Cerebellar cortex (tissue), 1 donor: ENCODE measurements at places on chromosomes 13 and 19.

DNA sequence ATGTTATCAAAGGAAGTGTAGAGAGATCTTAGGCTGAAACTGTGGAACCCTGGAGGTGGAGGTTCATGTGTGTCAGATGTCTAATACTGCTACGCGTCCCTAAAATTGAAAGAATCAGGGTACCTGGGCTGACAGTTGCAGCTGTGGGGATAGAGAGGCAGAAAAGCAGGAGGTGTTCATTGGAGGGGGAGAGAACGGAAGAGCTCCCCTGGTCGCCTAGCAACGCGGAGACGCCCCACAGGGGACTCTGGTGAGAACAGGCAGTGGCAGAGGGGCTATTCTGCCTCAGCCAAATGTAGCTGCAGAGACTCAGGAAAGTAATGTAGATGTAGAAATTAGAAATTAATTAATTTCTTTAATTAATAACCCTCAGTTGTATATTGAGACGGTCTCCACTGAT lies 10.1 kb upstream of the ZNF835 start:
- no peak for DNase-seq

DNA sequence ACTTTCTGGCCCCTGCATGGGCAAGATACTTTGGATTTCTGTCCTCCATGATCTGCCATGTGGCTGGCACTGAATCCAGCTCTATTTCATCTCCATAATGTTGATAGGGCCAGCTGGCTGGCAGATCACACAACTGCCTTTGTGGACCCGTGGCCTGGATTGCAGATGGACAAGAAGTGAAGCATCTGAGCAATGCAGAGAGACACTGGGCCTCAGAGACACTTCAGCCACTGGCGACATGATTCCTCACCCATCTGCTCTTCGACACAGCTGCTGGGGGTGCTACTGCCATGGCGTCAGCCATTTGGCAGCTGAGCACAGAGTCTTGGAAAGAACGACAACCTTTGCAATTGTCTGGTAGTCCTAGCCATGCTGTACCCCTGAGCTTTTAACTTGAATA lies 79.5 kb upstream of the MYO16 start:
- no peak for DNase-seq

DNA sequence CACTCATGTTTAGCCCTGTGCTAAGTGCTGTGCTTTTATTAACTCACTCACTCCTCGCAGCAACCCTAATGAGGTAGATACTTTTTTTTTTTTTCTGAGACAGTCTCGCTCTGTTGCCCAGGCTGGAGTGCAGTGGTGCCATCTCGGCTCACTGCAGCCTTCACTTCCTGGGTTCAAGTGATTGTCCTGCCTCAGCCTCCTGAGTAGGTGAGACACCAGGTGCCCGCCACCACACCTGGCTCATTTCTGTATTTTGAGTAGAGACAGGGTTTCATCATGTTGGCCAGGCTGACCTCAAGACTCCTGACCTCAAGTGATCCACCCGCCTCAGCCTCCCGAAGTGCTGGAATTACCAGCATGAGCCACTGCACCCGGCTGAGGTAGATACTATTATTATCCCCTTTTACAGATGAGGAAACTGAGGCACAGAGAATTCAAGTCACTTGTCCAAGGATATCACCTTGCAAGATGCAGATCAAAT lies 2.5 kb downstream of the ITPKC start:
- DNase-seq, result no peak

GRCh38 chr19:37217480-37217774 lies 587 bp upstream of the ZNF383 start:
- no peak for DNase-seq

GRCh38 chr13:33229446-33230177 lies 55.9 kb downstream of the STARD13 start:
- DNase-seq, result peak; percentile 20

DNA sequence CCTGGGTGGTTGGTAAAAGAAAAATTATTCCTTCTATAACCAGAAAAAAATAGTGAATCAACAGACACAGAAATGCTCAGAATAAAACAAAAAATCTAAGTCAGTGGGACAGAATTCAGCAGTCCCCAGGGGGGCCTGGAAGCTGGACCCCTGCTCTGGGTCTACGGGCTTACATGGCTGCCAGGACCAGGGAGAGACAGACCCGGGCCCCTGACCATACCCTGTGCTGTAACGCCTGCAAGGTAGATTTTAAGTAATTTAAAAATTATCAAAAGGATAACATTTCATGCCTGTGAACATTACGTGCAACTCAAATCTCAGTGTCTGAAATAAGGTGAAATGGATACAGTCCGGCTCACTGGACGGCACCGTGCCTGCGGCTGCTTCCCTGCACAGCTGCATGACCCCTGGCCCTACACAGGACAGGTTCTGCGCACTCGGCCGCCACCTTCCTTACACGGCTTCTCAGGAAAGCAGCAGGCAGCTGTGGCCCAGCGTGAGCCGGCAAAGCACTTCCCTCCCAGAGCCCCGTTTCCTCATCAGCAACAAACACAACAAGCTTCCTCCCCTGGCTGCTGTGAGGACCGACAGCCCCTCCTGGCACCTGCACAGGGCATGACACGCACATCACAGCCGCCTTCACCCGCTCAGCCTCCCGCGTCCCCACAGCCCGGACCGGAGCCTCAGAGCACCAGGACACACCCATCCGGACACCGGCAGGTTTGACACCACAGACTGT lies 22.2 kb downstream of the RASA3 start:
- peak; percentile 24 for DNase-seq

- DNase-seq, result no peak
Observed at GRCh38 chr13:111183087-111183645, 68.1 kb downstream of the ARHGEF7 start.

DNA sequence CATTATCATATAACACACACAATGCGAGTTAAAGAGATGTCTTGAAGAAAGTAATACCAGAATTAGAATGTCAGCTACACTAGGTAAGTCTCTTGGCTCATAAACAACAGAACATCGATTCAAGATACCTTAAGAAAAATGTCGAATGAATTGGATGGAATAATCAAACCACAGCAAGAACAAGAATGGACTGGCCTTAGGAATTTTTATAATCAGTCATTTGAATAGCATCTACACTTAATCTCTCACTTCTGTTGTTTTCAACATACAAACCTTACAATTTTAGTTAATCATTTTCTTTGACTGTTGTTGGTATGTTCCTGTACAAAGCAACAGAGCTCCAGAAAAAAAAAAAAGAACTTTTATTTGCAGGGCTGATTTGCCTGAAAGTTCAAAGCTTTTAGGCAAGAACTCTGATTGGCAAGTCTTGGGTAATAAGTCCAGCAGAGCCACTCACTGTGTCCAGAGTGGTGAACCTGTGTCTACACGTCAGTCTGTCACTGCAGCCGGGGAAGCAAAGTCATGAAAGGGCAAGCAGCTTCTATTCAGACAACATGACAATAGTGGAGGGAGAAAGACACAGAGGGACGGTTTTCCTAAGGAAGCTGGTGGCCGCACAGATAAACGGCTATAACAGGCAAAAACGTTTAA lies 1026.1 kb upstream of the MIR17HG start:
- no peak for DNase-seq

GRCh38 chr19:14105680-14106079 lies 11.9 kb downstream of the PRKACA start:
- no peak for DNase-seq

- DNase-seq, result no peak
Observed at GRCh38 chr13:49527123-49527522, 31.4 kb downstream of the PHF11 start.

DNA sequence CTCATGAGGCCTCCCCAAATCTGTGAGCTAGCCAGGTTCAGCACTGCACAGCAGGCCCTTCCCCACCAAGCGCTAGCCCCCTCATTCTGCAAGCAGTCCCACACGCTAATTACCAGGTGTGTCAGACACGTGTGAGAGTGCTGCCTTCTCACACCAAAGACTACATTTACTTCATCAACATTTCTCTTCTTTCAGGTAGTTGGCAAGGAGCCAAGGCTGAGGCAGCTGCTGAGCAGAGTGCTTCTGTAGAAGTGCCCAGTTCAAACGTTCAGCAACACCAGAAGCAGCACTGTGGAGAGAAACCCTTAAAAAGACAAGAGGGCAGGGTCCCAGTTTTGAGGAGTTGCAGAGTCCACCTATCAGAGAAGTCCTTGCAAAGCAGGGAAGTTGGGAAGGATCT lies 6.4 kb downstream of the ZNF773 start:
- DNase-seq, result no peak

DNA sequence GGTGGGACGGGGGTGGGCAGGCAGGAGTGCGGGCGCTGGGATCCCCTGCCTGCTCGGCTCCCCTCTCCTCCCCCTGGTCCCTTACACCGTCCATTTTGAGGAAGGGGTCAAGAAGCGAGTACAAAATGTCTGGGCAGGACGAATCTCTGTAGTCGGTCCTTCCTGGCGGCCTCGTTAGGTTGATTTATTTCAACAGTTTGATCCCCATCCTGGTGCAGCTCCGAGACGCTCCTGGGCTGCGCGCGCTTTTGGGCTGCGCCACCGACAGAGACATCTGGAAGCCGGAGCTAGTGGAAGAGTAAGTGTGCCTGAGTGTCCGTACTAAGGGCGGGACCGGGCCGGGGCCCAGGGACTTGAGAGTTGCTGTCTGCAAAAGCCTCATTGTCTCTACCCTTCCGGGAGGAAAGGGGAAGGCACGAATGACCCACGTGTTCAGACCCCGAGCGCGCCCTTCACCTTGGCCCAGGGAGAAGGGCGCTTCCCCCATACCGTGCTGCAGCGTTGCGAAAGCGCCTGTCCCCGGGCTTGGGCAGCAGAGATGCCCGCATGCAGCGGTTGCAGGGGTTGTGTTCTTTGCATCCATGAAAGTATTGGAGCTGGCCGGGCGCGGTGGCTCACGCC lies 1.8 kb downstream of the ZNF114 start:
- DNase-seq, result peak; percentile 50

- DNase-seq, result no peak
Observed at GRCh38 chr19:6718741-6719539, 1.5 kb downstream of the C3 start.

DNA sequence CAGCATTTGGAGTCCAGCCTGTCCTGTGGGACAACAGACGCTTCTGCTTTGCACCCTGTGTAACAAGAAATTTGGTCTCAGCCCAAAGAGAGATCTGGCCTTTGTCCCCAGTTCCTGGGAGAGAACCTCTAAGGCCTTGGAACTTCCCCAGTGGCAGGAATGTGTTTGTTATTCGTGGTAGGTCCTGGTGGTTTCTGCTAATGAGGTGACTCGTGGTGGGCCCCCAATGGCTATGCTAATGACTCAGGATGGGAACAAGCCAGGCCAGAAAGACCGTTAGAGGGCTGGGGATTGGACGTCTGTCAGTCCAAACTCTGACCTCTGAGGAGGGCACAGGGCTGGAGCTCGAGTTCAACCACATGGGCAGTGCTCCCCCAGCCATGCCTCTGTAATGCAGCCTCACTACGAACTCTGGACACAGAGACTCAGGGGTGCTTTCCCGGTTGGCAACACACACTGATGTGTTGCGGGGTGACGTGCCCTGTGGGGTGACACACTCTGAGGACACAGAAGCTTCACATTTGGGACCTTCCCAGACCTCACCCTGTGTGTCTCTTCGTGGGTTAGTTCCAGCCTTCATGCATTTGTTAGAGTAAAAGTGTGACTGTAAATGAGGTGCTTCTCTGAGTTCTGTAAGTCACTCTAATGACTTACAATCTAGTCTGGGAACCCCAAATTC lies 38.9 kb downstream of the TEX29 start:
- no peak for DNase-seq

GRCh38 chr19:2429917-2430535 lies 2.6 kb upstream of the TIMM13 start:
- no peak for DNase-seq

DNA sequence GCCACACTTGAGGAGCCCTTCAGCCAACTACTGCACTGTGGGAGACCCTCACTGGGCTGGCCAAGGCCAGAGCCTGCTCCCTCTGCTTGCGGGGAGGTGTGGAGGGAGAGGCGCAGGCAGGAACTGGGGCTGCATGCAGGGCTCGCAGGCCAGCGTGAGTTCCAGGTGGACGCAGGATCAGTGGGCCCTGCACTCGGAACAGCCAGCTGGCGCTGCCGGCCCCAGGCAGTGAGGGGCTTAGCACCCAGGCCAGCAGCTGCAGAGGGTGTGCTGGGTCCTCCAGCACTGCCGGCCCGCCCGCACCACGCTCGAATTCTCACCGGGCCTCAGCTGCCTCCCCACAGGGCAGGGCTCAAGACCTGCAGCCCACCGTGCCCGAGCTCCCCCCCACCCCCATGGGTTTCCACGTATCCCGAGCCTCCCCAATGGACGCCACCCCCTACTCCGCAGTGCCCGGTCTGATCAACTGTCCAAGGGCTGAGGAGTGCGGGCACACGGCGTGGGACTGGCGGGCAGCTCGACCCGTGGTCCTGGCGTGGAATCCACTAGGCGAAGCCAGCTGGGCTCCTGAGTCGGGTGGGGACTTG lies 1293.8 kb upstream of the PCDH9 start:
- DNase-seq, result no peak

GRCh38 chr19:35254341-35255297 lies 5.8 kb downstream of the LSR start:
- DNase-seq, result no peak

GRCh38 chr13:73521290-73521624 lies 462.5 kb downstream of the KLF5 start:
- DNase-seq, result no peak

- DNase-seq, result no peak
Observed at GRCh38 chr13:36166046-36166445, 34.9 kb upstream of the DCLK1 start.

- no peak for DNase-seq
Observed at GRCh38 chr13:61833228-61833627, 417.6 kb upstream of the PCDH20 start.

DNA sequence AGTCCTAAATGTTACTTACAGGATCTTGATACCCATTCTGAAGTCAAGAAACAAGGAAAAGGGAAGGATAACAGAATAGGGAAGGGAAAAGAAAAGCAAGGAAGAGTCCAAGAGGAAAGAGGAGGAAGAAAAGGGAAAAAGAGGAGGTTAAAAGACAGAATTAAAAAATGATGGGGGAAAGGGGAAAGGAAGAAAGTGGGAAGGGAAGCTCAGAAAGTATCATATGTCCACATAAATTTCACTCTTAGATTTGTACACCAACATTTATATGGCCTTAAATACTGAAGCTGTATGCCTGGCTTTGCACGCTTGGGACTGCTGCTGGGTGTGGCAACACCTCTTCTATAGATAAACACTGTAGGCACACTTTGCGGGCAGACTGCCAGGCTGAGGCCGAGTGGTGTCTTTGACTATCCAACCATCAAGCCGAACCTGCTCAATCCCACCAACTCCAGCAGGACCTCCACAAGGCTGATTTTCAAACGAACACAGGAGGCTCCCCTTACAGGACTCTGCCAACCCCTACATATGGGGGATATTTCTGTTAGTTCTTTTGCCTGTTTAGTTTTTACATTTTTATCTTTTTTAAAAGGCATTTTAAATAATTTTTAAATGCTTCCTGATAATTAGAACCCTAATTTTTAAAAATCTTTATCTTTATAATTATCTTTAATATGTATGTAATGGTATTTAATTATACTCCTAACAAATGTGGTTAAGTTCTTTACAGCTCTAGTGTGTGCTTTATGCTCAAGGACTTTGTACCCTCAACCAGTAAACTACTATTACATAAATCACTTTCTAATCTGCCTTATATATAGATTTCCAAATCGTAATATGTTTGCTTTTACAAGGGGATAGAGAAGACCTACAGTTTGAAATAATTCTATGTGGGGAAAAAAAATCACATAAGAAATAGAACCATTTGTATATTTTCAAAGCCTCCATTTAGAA lies 154.2 kb downstream of the DIAPH3 start:
- DNase-seq, result no peak
